Osteoblast (primary cell): ENCODE measurements at places on chromosomes 13 and 19. TPM values are rescaled to one million over a fixed set of nuclear protein-coding genes. Genes with fewer than 3 reads are reported as not detected.

RASGRP4 gene
- not detected in 2 replicates for total RNA-seq

DNA sequence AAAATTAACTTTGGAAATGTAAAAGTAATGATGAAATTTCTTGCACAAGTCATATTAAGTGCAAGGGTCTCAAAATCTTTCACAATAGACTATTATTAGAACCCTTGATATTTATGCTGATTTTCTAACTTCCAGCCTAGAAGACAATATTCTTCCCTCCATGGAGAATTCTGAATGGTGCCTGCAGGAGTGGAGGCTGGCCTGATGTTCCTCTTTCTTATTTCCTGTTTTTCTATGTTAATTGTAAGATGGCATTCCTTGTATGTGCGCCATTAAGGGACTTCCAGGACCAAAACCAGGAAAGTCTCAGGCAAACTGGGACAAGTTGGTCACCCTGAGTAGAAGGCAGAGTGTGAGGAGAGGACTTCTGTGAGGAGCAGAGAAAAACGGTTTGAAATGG is 294.9 kb downstream of the DLEU7 start:
- DNase-seq: no peak

TMEM205 gene
- total RNA-seq: 29.2 and 59.4 TPM in 2 replicates

BRCA2 gene
- total RNA-seq: 4.7 and 6.5 TPM in 2 replicates

GAMT gene
- 25.0 and 29.2 TPM in 2 replicates for total RNA-seq

- DNase-seq: no peak
Observed at GRCh38 chr13:94218537-94218936, 260.9 kb downstream of the DCT start.

C19orf85 gene
- total RNA-seq: not detected in 2 replicates

ATP1A3 gene
- under 0.01 TPM in 2 replicates for total RNA-seq

MAB21L1 gene
- total RNA-seq: 1.4 and 1.5 TPM in 2 replicates
